ENCODE measurements at places on chromosomes 3 and 15.

DNA sequence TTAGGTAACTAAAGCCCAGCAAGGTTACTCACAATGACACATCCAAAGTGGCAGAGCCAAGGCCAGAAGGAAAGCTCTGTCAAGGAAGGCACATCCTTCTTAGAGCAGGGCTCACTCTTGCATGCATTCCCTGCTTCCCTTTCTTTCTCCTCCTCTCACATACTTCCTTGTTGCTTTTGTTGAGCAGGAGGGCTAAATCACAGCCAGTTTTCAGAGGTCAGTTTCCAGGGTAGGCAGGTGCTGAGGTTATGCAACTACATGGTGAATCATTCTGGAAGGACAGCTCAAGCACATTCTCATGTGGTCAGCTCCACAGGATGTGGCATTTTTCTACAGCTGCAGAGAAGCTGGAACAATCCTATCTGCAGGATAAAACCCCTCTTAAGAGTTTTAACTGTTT, 275.6 kb downstream of the ZNF621 start:
- no peak for DNase-seq

GRCh38 chr15:61480863-61481262, 251.8 kb upstream of the RORA start:
- DNase-seq = no peak

- no peak for DNase-seq
Measured at GRCh38 chr3:61723038-61723437, 161.7 kb downstream of the PTPRG start.

GRCh38 chr3:52220380-52221026, 4.9 kb downstream of the TLR9 start:
- peak; percentile 84 for DNase-seq

DNA sequence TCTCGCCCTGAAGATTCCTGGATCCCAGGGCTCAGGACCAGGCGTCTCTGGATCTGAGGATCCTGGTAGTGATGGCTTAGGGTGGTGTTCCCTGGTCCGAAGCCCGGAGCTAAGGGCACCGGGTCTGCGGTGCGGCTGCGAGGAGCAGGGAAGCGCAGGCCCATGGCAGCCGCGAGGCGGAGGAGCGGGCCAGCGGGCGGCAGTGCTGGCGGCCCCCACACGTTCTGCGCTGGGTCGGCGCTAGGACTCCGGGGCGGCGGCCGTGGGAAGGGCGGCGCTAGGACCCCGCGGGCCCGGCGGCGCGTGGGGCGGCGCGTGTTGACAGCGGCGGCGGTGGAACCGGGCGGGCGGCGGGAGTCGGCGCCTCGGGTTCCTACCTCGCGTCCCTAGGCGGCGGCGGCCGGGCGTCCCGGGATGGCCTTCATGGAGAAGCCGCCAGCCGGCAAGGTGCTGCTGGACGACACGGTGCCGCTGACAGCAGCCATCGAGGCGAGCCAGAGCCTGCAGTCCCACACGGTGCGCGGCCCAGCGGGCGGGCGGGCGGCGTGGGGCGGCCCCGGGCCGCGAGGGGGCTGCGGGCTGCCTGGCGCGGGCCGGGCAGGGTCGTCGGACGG, at the start of gene PXK:
Gene PXK, plus strand, starts transcription at position 318 of the 614 bp plus-strand sequence. Its CDS starts 97 bp downstream, at position 415.
- DNase-seq = peak; percentile 91

- DNase-seq = no peak
Measured at GRCh38 chr3:96754128-96754527, 60.3 kb upstream of the EPHA6 start.

DNA sequence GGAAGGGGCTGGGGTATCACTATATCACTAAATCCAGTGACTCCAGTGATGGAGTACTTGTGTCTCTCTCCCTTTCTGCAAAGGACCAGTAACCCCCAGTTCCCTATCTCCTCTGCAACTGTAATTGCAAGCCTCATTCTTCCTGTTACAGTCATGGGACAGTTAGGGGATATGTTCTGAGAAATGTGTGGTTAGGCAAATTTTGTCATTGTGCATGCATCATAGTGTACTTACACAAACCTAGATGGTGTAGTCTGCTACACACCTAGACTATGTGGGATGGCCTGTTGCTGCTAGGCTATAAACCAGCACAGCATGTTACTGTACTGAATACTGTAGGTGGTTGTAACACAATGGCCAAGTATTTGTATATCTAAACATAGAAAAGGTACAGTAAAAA, 2.2 kb downstream of the VPS8 start:
- no peak for DNase-seq

DNA sequence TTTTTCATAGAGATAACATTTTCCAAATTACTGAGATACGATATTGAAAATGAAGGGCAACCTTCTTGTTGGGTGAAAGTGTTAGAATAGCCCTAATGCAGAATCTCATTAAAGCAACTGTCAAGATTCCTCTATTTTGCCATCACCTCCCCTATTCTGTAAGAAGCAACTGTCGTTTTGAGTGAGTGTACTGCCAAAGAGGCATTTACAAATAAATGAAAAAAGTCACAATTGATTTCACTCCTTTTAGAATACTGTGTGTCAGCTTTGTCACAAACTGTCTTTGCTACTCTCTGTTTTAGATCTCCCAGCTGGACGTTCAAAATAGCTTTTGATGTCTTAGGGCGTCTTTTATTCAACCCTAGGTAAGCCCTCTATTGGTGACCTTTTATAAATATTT, 322.8 kb upstream of the NAALADL2 start:
- DNase-seq = no peak
